Dorsolateral prefrontal cortex (tissue), 122 donors: ENCODE measurements at places on chromosomes 6 and 20.

DNA sequence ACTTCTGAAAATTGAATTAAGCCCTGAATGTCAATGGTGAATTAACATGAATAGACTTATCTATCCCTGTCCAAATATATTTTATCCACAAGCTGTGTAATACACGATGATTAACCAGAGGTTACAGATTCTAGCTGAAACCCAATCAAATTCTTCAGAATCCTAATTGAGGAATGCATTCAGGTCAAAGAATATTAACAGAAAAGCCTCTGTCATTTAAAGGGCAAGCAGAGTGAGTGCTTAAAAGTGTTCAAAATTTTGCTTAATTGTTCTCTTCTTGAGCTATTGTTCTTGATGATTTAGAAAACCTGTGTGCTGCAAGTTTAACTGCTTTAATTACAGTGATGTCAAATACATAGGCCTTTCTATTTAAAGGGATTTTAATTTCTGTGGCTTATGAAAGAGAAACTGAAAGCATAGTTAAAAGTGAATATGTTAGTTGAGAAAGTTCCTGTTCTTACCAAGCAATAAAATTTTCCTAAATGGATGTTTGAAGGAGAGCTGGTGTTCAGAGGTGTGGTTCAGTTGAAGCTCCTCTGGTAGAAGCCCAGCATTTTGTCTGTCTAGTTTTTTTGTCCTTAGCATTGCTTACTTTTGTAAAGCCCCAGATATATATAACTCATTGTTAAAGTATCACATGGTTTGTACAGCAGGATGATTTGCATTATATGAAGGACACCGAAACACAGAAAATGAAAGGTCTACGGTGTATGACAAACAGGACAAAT, 466.3 kb upstream of the PLCB4 start:
- DNase-seq = no peak

DNA sequence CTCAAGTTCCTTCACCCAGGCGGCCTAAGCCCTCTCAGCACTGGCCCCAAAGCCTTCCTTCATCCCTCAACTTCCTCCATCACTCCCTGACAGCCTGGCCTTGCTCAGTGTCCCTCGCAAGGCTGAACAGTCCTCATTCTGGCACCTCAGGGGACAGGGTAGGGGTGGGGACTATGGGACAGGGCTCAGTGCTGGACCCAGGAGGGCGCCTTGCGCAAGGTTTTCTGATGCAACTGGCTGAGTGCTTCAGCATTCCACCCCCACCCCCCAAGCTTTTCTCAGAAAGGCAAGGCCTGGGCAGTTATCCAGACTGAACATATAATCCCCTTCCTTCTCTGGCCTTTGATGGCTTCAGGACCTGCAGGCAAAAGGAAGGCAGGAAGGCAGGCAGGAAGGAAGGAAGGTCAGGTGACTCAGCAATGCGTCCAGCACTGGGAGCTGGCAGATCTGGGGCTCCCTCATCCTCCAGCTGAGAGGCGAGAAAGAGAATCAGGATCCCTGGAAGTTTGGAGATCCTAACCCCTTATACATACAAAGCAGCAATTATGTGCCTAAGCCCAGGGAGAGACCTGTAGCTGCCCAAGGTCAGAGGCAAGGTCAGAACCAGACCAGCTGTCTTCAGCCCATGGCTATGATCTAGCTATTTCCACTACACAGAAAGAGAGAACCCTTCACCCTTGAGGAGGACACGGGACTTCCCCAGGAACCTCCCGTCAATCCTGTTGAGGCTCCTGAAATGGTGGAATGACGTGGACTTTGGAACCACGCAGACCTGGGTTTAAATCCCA, 8.6 kb upstream of the TRIB3 start:
- DNase-seq = no peak

- no peak for DNase-seq
These were observed 265.0 kb downstream of the ADGRG6 start for GRCh38 chr6:142566628-142567396.

GRCh38 chr20:4267242-4267641, 251.9 kb upstream of the RNF24 start:
- no peak for DNase-seq

GRCh38 chr20:53767206-53767930, 173.7 kb upstream of the ZNF217 start:
- DNase-seq = no peak

DNA sequence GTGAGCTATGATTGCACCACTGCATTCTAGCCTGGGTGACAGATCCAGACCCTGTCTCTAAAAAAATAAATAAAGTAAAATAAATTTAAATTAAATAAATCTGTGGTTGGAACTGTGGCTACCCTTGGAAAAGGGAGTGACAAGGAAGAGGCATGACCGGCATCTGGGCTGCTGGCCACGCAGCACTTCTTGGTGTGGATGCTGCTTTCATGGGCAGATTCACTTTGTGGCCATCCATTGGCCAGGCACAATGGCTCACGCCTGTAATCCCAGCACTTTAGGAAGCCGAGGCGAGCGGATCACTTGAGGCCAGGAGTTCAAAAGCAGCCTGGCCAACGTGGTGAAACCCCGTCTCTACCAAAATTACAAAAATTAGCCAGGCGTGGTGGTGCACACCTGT, 16.1 kb downstream of the EBF4 start:
- DNase-seq = no peak

DNA sequence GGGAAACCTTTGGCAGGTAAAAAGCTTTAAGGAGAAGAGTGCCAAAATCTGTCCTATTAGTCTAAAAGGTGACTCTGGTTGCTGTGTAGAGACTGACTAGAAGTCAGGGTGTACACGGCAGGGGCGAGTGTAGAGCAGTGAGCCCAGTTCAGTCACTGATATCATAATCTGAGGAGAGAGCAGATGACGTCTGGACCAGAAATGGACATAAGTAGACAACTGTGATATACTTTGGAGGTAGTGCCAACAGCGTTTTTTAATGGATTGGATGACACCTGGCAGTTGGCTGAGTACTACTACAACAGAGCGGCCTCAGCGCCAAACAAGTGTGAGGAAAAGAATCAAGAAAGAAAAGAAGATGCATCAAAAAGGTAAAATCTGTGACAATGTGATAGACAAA, 76.0 kb downstream of the MAP7 start:
- DNase-seq = no peak

- DNase-seq = no peak
These were observed at the start of gene POPDC3 for GRCh38 chr6:105179244-105180065. Gene POPDC3, minus strand, starts transcription at chr6:105180014. Its CDS starts 18,105 bp downstream, at chr6:105161909.

DNA sequence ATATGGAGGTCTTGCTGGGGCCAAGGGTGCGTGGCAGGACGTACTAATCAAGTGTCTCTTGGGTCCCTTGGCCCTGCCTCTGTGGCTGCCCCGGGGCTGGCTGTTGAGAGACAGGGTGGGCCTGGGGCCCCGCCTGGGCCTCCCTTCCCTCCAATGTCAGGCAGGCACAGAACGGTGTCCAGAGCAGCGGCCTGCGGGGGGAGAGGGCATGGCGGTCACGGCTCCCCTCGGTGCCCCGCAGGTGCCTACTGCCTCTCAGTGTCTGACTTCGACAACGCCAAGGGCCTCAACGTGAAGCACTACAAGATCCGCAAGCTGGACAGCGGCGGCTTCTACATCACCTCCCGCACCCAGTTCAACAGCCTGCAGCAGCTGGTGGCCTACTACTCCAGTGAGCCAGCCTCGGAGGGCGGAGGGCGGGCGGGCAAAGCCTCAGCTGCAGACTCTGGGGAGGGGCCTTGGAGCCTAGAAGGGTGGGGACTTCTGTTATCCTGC, 50.0 kb downstream of the SRC start:
- DNase-seq = no peak

- no peak for DNase-seq
These were observed 11.6 kb upstream of the BPIFB4 start for GRCh38 chr20:33067806-33068205.

GRCh38 chr6:22149501-22150367, 147.1 kb downstream of the PRL start:
- DNase-seq = no peak

DNA sequence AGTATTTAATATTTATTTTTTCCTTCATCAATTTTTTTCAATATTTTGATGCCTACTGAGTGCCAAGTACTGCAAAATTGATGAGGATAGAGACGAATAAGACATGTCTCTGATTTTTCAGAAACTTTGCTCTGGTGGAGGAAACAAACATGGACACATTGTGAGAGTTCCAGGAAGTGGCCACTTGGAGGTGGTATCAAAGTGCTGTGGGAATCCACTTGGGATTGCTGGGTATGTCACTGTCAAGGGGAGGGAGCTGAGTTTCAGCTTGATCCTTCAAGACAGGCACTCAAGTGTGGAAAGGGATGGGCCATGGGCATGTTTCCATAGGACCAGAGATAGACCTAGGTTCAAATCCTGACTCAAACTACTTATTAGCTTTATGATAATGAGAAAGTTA, 24.5 kb upstream of the ABCC10 start:
- DNase-seq = no peak

GRCh38 chr6:13924949-13925881, at the start of gene RNF182:
Gene RNF182, plus strand, starts transcription at chr6:13924952. Its CDS starts 52,168 bp downstream, at chr6:13977120.
- DNase-seq = no peak

DNA sequence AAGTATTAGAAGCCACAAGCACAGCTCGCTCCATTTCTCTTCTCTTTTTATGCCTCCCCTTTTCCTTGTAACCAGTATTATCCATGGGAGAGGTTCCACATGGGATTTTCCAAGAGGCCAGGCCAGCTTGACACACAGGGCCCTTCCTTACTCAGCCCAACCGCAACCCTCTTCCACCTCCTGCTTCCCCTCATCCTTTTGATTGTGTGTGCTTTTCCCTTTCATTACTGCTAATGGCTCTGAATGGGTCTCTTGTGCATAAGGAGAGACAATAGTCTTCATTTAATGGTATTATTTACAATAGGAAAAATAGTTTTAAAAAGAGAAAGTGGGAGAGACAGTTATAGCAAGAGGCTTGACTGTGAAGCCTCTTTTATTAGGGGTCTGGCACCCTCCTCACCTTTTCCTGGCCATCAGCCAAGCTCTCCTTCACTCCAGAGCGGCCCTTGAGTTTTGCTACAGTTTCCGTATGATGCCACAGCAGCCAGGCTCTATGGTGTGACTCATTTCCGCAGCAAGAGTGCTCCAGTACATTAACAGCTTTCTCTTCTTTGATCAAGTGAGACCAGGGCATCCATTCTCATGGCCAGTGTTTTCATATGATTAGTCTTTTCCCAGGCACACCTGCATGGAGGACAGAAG, 579.5 kb downstream of the TFAP2B start:
- DNase-seq = no peak

GRCh38 chr6:39169448-39170344, 54.7 kb upstream of the SAYSD1 start:
- DNase-seq = no peak

- DNase-seq = no peak
These were observed 604 bp downstream of the SH3BGRL2 start for GRCh38 chr6:79631693-79632172.

- no peak for DNase-seq
These were observed 163.4 kb upstream of the SLC24A3 start for GRCh38 chr20:19048995-19049501.

- DNase-seq = no peak
These were observed 242.0 kb upstream of the RSPO3 start for GRCh38 chr6:126876446-126876845.

DNA sequence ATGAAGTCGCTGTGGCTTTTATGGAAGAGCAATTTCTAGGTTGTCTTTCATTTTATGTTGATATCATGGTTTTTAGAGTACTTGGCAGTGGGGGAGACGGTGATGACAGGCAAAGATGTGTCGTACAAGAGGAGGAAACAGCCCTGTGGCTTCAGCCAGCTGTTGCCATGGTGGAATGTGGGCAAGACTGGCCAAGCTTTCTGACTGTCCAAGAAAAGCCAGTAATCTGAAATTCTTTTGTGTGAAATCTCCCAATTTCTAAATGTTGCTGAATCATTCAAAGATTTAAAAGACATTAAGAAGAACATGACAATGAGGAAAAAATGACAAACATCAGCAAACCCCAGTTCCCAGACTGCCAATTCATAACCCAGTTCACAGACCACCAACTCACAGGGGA, 23.1 kb downstream of the PFDN4 start:
- no peak for DNase-seq

DNA sequence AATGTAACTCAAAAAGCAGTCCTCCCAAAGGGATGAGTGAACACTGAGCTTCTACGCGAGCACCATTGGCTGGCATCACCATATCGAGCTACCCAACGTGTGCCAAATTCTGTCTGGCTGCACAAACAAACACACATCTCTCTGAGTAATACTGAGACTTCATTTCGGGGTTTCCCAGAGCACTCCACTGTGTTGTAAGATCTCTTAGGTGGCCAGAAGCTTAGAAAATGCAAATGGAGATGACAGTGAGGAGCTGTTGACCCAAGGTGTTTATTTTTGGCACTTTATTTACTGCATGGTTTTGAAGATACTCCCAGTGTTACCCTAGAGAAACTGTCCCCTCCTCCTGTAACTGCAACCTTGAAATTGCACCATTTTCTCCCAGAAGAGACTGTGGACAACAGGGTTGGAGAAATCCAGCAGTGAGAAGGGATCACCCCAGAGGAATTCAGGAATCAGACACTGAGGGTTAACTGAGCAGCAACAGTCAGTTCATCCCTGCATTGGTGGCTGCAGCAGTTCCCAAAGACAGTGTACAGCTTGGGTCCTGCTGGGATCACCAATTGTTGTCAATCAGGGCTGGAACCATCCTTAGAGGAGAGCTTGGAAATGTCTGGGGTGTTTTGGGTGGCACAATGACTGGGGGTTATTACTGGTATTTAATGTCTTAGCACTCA, 1.0 kb upstream of the RIPOR2 start:
- DNase-seq = no peak

DNA sequence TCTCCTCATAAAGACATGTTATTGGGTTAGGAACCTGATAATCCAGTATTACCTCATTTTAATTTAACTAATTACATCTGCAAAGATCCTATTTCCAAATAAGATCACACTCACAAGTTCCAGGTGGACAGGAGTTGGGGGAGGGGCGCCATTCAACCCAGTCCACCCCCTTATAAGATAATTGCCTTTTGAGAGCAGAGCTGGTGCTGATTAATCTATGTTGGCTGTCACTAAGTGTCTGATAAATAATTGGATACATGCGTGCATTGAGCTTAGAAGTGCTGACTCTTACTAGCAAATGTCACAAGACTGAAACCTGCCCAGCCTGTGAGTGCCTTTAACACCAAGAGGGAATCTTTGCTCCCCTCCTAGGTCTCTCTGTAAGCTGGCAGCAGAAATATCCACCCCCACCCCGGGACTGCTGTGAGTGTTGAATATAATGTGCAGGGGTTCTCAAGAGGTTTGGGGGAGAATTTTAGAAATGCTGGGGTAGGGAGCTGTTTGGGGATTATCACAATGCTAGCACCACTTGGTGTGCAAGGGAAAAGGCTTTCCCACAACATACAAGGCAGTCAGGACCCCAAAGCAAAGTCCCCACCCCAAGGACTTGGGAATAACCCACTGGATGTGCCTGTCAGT, 87.5 kb downstream of the ANKRD60 start:
- no peak for DNase-seq

DNA sequence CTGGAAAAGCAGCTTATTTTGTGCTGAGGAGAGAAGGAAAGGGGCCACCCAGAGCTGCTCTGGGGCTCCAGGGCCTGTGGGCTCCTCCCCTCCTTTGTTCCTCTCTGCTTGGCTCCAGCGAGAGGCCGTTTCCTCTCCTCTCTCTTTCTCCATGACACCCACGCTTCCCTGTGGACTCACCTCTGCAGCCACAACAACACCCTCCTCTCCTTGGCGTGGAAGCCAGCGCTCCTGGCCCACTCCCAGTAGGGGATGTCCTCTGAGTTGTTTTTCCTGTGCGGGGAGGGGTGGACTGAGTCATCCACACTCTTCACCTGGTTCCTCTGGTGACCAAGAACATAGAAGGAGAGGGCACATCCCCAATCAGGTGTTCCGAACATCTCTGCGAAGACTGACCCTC, 4.9 kb upstream of the CDSN start:
- no peak for DNase-seq
